ENCODE measurements at places on chromosomes 1 and 21.

- no peak for DNase-seq
Observed at GRCh38 chr1:2969011-2969844, 52.0 kb upstream of the ACTRT2 start.

- DNase-seq = peak; percentile 70
Observed at GRCh38 chr1:150976879-150977694, 2.5 kb upstream of the CERS2 start.

DNA sequence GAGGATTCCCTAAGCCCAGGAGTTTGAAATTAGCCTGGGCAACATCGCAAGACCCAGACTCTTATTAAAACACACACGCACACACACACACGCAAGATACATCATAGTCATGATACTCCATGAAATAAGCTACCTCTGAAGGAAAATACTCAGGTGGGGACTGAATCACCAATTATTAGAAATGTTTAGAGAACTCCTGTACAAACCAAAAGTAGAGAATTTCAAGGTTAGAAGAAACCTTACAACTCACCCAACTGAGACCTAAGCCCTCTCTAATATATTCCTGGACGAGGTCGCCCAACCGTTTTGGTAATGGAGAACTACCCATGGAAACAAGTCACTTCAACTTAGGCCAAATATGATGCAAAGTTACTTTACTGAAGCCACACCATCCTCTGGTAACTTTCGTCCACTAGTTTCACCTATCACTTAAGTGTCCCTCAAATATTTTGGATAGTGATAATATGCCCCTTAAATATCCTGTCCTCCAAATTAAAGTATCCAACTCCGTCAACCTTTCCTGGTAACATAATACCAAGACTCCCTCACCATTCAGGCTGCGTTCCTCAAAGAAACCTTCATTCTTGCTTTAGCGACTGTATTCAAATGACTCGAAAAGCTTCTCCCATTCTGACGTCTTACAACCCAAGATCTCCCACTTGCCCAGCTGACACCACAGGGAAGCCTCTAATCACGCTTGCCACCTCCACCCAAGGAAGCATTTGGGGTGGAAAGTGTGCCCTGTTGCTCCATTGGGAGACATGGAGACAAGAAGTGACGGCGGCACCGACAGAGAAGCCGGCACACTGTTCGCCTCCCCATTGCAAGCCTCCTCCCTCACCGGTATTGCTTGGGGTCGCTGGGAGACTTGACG is 856 bp downstream of the NRDC start:
- DNase-seq = peak; percentile 22

- DNase-seq = no peak
Observed at GRCh38 chr1:7878027-7878426, 25.2 kb upstream of the UTS2 start.

DNA sequence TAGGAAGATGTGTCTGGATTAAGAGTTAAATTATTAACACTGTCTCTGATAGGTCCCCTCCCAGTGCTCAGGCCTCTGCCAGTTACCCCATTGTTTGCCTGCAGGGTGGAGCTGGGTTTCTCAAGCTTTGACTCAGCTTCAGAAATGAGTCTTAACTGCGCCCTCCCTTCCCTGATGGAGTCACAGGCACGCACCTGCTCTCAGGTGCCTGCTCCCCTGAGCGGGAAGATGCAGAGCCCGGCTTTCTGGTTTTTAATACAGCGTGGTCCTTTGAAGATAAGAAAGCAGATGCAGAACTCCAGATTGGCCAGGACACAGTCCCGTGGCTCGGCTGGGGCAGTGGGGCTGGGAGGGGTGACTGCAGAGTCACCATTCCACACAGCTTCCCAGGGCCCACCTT is 3.2 kb upstream of the SPRR4 start:
- DNase-seq = no peak

- no peak for DNase-seq
Observed at GRCh38 chr1:46519209-46519608, 29.6 kb downstream of the DMBX1 start.

DNA sequence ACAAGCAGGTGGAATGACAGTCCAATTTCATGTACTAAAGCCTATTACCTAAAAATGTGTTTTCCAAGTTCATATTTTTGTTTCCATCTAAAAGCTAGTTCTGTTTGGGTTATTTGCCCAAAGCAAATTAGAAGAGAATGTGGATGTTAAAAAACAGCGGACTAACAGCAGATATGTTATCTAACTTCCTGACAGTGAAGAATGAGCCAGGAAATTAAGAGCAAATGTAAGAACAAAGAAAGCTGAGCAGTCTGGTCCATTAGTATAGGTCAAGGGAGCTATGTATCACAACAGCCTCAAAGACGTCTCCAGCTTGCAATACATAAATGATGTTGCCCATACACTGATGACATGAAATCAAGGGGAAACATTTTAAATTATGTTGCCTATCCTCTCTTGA is 145.5 kb upstream of the PLD5 start:
- DNase-seq = no peak

DNA sequence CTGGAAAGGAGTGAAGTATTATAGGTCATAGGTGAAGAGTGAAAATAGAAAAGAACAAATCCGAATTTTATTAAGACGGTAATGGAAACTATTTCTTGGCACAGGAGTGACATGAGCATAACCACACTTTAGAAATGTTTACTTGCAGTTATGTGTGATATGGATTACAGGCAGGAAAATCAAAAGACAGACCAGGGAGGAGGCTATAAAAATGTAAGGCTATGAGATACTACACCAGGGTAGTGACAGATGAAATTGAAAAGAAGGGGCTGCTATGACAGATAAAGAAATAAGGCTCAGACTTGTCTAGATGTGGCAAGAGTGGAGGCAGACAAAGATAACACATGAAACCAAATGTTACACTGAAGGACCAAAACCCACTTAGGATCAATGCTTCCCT is 31.7 kb downstream of the GPATCH2 start:
- DNase-seq = no peak

DNA sequence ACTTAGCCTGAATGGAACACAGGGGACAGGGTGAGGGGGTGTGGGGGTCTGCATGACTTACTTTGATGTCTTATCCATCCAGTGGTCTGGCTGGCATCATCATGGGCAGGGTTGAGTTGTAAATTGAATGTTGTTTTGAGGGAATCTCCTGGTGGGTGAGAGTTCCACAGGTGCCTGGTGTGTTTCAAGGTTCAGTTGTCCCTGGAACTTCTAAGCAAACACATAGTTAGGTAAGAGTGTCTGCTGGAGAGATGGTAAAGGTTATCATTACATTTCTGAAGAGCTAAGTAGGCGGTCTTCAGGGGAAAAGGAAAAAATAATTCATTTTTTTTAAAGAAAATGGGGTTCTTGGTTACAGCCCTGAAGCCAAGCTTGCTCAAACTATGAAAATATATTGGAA is 46.0 kb upstream of the SIPA1L2 start:
- DNase-seq = no peak
